Mesothelial cell of epicardium (in vitro differentiated cells): ENCODE measurements at places on chromosomes 3 and 15.

- peaks cover 22% of the 10 kb centered on the region for H3K4me1 ChIP-seq
- H3K36me3 ChIP-seq: no peaks in the 10 kb centered on the region
- no peak overlapping the region for H3K4me3 ChIP-seq
- DNase-seq: no peak
- no peaks in the 10 kb centered on the region for H3K27me3 ChIP-seq
- no peak overlapping the region for H3K27ac ChIP-seq
Measured at GRCh38 chr3:79515072-79515471, 252.7 kb downstream of the ROBO1 start.

DNA sequence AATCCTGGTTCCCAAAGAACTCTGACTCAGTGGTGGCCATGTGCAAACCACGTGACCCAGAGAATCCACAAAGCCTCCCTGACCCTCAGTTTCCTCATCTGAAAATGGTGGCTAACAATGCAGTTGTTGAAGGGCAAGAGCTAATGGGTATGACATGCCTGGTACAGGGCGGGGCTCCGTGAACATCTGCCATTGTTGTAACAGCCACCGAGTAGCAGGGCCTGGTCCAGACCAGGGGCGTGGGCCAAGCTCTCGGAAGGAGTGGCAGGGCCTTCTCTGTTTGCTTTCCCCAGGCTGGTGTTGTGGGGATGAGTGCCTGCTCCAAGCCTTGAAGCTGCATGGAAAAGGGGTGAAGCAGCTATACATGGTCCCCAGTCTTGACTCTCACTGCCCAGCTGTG, 13.4 kb downstream of the MAPKAPK3 start:
- no peaks in the 10 kb centered on the region for H3K36me3 ChIP-seq
- no peak for DNase-seq
- peaks cover 37% of the 10 kb centered on the region for H3K4me1 ChIP-seq

- H3K27ac ChIP-seq: no peak overlapping the region
- peaks cover 8% of the 10 kb centered on the region for H3K4me1 ChIP-seq
- DNase-seq: peak; percentile 28
Measured at GRCh38 chr15:68672781-68673205, 94.0 kb downstream of the CORO2B start.

GRCh38 chr3:49124203-49124602, 3.6 kb upstream of the USP19 start:
- H3K4me3 ChIP-seq: no peak overlapping the region
- no peak overlapping the region for H3K27ac ChIP-seq

GRCh38 chr3:48426401-48426909, 3.4 kb downstream of the PLXNB1 start:
- peak overlapping the region; percentile 62 for H3K27ac ChIP-seq
- no peak for DNase-seq
- H3K27me3 ChIP-seq: no peaks in the 10 kb centered on the region
- peaks cover 2% of the 10 kb centered on the region for H3K36me3 ChIP-seq
- H3K4me3 ChIP-seq: no peak overlapping the region
- H3K4me1 ChIP-seq: peaks cover 52% of the 10 kb centered on the region

- no peak overlapping the region for H3K27ac ChIP-seq
- peaks cover 11% of the 10 kb centered on the region for H3K27me3 ChIP-seq
Measured at GRCh38 chr3:79769229-79769628, 1.4 kb upstream of the ROBO1 start.

GRCh38 chr15:100353449-100353848, 11.7 kb upstream of the ADAMTS17 start:
- no peaks in the 10 kb centered on the region for H3K36me3 ChIP-seq
- no peak for DNase-seq
- no peak overlapping the region for H3K27ac ChIP-seq
- H3K4me3 ChIP-seq: no peak overlapping the region
- peaks cover 34% of the 10 kb centered on the region for H3K27me3 ChIP-seq
